ENCODE measurements at places on chromosomes 12 and 14.
A peak's percentile ranks its signal among the peaks of the same experiment; 100 is the strongest.

- no peak for DNase-seq
Observed at GRCh38 chr12:130486146-130486435, 148.4 kb downstream of the PIWIL1 start.

- no peak for DNase-seq
Observed at GRCh38 chr12:7411343-7411742, 32.6 kb downstream of the CD163L1 start.

DNA sequence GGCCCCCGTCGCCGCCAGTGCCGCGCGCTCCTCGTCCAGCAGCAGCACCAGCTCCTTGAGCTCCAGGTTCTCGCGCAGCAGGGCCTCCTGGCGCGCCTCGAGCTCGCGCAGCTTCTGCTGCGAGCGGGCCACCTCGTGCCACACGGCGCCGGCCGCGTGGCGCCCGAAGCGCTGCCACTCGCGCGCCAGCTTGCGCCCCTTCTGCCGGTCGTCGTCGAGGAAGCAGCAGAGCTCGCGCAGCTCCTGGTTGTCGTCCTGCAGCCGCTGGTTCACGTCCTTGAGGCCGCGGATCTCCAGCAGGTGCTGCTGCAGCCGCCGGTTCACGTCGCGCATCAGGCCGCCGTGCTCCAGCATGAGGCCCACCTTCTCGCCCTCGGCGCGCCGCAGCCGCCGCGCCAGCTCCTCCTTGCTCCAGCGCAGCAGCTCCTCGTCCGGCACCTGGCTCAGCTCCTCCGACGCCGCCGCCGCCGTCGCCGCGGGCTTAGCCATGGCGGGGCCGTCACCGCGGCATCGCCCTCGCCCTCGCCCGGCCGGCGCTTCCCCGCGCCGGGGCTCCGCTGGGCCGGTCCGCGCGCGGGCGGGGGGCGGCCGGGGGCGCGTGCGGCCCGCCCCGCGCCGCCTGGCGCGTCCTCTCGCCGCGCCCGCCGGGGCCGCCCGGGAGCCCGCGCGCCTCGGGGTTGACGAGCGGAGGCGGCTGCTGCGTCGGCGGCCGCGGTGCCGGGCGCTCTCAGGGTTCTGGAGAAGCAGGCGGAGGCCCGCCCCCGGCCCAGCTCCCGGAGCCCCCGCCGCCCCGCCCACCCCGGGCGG, at the start of gene CCDC85C:
TSS of gene CCDC85C (minus strand) at position 737 of the 807 bp plus-strand sequence. CDS start at position 489, 248 bp downstream.
- peak; percentile 50 for DNase-seq

- no peak for DNase-seq
Observed at GRCh38 chr12:59067083-59067482, 146.8 kb upstream of the LRIG3 start.

GRCh38 chr14:102140027-102140749, 491 bp downstream of the WDR20 start:
- peak; percentile 53 for DNase-seq

DNA sequence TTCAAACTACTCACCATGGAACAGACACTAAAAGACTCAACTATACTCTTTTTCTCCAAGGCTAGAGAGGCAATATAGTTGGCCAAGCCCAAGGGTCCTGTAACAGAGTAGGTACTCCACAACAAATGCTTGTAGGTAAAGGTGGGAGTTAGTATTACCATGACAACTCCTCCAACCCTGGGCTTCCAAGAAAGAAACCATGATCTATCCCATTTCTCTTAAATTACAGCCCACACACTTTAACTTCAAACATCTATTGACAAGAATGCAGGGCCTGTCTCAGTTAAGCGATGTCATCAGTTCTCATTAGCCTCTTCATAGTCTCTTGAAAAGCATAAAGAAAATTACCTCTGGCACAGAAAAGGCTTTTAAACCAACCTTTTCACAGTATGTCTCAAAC, 25.0 kb downstream of the ERH start:
- peak; percentile 93 for DNase-seq

DNA sequence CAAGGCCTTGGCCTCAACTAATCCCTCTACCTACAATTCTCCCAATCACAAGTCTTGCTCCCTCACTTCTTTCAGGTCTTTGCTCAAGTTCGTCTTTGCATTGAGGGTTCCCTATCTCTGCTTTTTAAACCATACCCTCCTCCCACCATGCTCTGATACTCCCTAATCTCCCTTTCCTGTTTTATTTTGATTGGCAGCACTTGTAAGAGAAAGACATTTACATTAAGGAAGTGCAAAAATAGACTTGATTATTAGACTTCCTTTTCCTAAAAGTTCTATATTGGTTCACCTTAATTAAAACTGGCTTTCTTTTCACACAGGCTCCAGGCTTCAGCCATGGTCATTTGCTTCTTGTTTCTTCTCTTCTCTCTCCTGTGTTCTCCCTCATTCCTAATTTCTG, 18.3 kb upstream of the WIF1 start:
- DNase-seq, result no peak

GRCh38 chr14:64217308-64217707, 76.9 kb downstream of the ESR2 start:
- no peak for DNase-seq

GRCh38 chr14:68670359-68670715, 122.5 kb downstream of the ZFP36L1 start:
- no peak for DNase-seq

DNA sequence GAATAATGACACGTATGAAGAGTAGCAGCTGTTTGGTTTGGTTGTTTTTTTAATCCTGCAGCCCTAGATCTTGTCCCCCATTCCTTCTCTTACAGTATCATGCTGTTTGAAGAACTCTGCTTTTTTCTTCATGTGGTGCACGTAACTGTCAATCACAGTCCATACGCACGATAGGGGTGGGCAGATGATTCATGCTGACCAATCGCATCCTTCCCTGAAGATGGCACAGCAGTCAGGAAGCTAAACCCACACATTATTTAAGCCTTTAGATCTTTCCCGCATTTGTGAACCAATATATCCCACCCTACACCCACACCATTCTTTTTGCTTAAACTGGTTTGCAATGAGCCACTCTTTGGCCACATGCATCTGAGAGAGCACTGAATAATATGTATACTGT, 158.9 kb upstream of the PLEKHA5 start:
- DNase-seq, result no peak

GRCh38 chr14:103116636-103117035, 6.6 kb upstream of the TNFAIP2 start:
- DNase-seq, result no peak

DNA sequence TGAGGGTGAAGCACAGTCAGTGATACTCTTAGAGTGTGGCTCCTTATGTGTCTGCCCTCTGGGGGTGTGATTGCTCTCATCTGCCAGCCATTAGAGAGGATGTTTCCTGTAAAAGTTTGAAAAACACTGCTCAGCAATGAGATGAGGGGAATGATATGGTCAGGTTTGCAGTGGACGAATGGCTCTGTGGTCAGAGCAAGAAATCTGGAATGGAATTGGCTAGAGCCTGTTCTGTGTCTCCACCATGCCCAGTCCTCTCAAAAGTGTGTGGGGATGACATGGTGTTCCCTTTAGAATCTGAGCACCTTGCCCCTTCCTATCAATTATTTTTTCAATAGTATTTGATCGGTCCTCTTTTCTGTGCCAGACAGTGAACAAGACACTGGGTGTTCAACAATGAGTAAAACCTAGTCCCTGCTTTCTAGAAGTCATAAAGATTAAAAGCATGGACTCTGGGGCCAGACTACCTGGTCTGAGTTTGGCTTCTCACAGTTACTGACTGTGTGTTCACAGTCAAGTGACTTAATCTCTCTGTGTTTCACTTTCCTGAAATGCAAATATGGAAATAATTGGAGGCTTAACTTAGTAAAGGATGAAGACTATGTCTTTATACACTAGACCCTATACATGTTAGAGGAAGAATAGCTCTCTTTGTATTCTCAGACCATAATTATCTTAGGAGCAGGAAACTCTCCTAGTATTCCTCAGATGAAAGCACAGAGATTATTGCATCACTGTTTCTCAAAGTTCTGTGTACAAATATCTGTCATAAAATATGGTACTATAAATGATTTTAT, 1.6 kb downstream of the ACSS3 start:
- peak; percentile 51 for DNase-seq

- no peak for DNase-seq
Observed at GRCh38 chr12:81209012-81209411, 131.1 kb downstream of the ACSS3 start.

DNA sequence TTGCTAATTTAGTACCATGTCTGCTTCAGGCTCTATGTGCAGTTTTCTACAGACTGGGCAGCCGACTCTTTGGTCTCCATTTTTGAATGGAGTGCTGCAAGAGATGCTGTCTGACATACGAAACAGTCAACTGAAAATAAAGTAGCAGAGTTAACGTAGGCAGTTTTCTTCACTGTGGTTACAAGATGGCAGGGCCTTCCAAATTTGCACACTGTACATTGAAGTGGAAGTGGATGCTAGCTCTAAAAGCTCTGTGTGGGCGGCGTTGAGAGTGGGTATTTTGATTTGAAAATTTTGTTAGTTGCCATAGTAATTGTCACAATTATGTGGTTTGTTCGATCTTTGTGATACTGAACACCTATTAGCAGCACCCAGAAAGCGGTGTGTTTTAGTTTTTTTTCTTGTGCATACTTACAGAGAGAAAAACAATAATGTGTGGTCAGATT, 154.9 kb upstream of the ATP2B1 start:
- DNase-seq, result no peak

- no peak for DNase-seq
Observed at GRCh38 chr14:75119056-75119455, 7.8 kb downstream of the NEK9 start.

DNA sequence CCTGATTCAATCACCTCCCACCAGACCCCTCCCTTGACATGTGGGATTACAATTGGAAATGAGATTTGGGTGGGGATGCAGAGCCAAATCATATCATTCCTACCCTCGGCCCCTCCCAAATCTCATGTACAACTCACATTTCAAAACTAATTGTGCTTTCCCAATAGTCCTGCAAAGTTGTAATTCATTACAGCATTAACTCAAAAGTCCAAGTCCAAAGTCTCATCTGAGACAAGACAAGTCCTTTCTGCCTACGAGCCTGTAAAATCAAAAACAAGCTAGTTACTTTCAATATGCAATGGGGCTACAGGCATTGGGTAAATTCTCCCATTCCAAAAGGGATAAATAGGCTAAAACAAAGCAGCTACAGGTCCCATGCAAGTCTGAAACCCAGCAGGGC, 634.6 kb downstream of the SLC6A15 start:
- DNase-seq, result no peak

DNA sequence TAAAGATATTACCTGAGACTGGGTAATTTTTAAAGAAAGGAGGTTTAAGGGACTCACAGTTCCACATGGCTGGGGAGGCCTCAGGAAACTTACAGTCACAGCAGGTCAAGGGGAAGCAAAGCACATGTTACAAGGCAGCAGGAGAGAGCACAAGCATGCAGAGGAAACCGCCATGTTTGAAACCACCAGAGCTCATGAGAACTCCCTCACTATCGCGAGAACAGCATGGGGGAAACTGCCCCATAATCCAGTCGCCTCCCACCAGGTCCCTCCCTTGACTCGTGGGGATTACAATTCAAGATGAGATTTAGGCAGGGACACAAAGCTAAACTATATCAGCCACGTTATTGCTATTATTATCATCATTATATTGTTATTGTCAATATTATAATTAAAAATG, 138.7 kb downstream of the RIMBP2 start:
- no peak for DNase-seq

DNA sequence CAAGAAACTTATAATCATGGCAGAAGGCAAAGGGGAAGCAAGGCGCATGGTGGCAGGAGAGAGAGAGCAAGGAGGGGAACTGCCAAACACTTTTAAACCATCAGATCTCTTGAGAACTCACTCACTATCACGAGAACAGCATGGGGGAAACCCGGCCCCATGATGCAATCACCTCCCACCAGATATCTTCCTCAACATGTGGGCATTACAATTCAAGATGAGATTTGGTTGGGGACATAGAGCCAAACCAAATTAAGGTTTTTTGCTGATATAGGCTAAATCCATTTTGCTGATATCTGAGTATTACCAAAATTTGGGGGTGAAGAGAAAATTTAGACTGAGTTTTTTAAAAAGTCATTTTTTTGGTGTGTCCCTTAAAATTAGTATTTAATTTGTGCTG, 54.9 kb upstream of the TMX1 start:
- DNase-seq, result no peak

GRCh38 chr14:65438266-65438933, 25.9 kb downstream of the FUT8 start:
- DNase-seq, result no peak

GRCh38 chr12:25835385-25835784, 123.1 kb upstream of the RASSF8 start:
- DNase-seq, result no peak

GRCh38 chr14:77014004-77014604, 14.4 kb downstream of the IRF2BPL start:
- no peak for DNase-seq

- DNase-seq, result no peak
Observed at GRCh38 chr14:74618078-74618952, 6.3 kb upstream of the LTBP2 start.

GRCh38 chr12:103102225-103102744, 144.8 kb downstream of the ASCL1 start:
- DNase-seq, result no peak

GRCh38 chr12:103523771-103524170, 28.0 kb upstream of the C12orf42 start:
- DNase-seq, result peak; percentile 33

GRCh38 chr12:113577464-113578129, 105.9 kb upstream of the LHX5 start:
- DNase-seq, result no peak

DNA sequence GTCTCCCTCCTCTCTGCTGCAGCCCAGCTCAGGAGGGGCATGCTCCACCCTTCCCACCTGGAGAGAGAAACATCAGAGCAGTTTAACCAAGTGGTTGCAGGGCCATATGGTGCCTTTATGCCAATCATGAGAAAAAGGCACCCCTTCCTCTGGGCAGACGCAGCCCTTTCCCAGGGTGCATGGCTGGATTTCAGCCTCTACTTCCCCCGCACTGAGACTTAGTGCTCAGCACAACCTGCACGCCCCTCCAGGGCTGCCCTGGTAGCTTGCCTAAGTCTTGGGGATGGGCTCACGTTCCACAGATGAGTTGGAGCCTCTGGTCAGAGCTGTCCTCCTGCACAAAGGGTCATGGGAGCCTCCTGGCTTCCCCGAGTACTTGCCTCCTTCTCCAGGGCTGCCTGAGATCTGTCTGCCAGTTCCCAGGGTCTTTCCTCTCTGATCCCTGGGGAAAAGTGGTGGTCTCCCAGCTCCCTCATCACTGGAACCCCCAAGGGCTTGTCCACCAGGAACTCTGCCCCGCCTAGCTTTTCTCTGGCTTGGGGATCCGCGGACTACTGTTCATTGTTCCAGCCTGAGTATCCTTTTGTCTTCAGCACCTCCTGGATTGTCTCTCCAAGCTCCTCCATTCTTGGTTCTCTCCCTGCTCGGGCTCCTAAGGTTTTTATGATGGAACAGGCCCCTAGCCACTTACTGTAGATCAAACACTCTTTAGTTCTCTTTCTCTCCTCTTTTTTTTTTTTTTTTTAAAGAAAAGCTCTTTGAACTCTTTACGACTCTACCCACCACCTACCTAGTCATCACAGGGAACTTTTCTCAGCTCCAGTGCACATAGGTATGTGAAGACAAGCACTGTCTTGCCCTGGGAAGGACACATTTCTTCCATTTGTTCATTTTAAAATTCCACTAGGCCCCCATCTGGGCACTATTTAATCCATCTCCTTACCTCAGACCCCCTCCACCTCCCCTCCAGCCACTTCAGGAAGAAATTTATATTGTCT, 6.1 kb upstream of the KRT74 start:
- no peak for DNase-seq

GRCh38 chr12:3705354-3705675, 47.6 kb downstream of the CRACR2A start:
- no peak for DNase-seq

GRCh38 chr14:60164404-60164711, 840 bp downstream of the DHRS7 start:
- no peak for DNase-seq

- peak; percentile 81 for DNase-seq
Observed at GRCh38 chr14:90903101-90903500, 86.9 kb upstream of the TTC7B start.
